ENCODE measurements at places on chromosomes 13 and 19. TPM values are rescaled to one million over a fixed set of nuclear protein-coding genes. Genes with fewer than 3 reads are reported as not detected.
A peak's percentile ranks its signal among the peaks of the same experiment; 100 is the strongest.

- H3K36me3 ChIP-seq = peaks cover 33% of the 10 kb centered on the region
- H3K4me3 ChIP-seq = no peak overlapping the region
- no peak overlapping the region for H3K27ac ChIP-seq
- H3K4me1 ChIP-seq = no peaks in the 10 kb centered on the region
- H3K27me3 ChIP-seq = no peaks in the 10 kb centered on the region
Observed at GRCh38 chr13:75847588-75847987, 211.5 kb downstream of the LMO7 start.

- H3K27me3 ChIP-seq = no peaks in the 10 kb centered on the region
- H3K4me3 ChIP-seq = no peak overlapping the region
- no peaks in the 10 kb centered on the region for H3K36me3 ChIP-seq
- no peak for DNase-seq
Observed at GRCh38 chr13:30487075-30487470, 21.3 kb upstream of the HMGB1 start.

GRCh38 chr19:8618751-8619150 is 8.2 kb upstream of the ADAMTS10 start:
- H3K27me3 ChIP-seq = peaks cover 2% of the 10 kb centered on the region
- no peaks in the 10 kb centered on the region for H3K4me1 ChIP-seq
- no peak for DNase-seq
- H3K36me3 ChIP-seq = no peaks in the 10 kb centered on the region

- H3K4me3 ChIP-seq = no peak overlapping the region
- no peaks in the 10 kb centered on the region for H3K27me3 ChIP-seq
- H3K36me3 ChIP-seq = peaks cover 61% of the 10 kb centered on the region
- peaks cover 50% of the 10 kb centered on the region for H3K4me1 ChIP-seq
- no peak for DNase-seq
Observed at GRCh38 chr19:1417681-1418495, 10.5 kb downstream of the DAZAP1 start.

DNA sequence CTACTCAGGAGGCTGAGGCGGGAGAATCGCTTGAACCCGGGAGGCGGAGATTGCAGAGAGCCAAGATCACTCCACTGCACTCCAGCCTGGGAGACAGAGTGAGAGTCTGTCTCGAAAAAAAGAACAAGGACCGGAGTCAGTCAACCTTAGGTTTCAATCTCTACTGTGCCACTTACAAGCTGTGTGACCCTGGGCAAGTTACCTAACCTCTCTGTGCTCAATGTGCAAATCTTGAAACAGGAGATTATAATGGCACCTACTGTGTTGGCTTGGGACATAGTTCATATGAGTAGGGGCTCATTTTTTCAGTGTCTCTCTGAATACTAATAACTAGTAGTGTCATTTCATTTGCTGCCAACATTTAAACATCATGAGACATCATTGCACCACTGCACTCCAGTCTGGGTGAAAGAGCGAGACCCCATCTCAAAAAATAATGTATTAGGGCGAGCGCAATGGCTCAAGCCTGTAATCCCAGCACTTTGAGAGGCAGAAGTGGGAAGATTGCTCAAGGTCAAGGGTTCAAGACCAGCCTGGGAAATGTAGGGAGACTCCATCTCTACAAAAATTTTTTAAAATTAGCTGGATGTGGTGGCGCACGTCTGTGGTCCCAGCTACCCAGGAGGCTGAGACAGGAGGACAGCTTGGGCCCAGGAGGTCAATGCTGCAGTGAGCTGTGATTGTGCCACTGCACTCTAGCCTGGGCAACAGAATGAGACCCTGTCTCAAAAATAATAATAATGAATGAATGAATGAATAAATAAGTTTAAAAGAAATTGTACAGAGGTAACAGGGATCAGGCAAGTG is 5.5 kb downstream of the C3 start:
- H3K27me3 ChIP-seq = peaks cover 18% of the 10 kb centered on the region
- H3K4me3 ChIP-seq = no peak overlapping the region

- DNase-seq = no peak
- no peak overlapping the region for H3K4me3 ChIP-seq
- no peak overlapping the region for H3K27ac ChIP-seq
- no peaks in the 10 kb centered on the region for H3K27me3 ChIP-seq
- H3K36me3 ChIP-seq = no peaks in the 10 kb centered on the region
Observed at GRCh38 chr13:38814331-38814730, 127.5 kb downstream of the FREM2 start.

GRCh38 chr13:75511051-75511625 is 26.5 kb downstream of the COMMD6 start:
- no peaks in the 10 kb centered on the region for H3K27me3 ChIP-seq
- H3K4me1 ChIP-seq = no peaks in the 10 kb centered on the region
- no peaks in the 10 kb centered on the region for H3K36me3 ChIP-seq
- DNase-seq = no peak
- H3K27ac ChIP-seq = no peak overlapping the region
- no peak overlapping the region for H3K4me3 ChIP-seq

DNA sequence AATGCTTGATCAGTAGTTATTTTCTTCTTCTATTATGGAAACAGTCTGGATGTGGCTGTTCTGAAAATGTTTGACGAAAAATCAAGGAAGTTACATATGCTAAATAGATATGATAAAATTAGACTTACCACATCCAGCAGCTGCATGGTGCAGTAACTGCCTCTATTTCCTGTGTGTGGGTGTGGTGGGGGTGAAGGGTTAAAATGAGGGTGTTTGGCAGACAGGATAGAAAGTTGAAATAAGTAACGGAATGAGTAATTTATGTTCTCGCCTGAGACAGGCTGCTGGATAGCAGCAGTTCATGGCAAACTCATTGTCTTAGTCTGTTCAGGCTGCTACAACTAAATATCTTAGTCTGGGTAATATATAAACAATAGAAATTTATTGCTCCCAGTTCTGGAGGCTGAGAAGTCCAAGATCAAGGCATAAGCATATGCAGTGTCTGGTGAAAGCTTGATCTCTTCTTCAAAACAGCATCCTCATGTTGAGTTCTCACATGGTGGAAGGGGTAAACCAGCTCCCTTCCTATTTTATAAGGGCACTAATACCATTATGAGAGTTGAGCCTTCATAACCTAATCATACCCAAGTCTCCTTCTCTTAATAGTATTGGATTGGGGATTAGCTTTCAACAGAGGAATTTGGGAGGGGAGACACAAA is 1248.9 kb downstream of the SLITRK5 start:
- no peak overlapping the region for H3K4me3 ChIP-seq
- no peak for DNase-seq
- no peaks in the 10 kb centered on the region for H3K4me1 ChIP-seq
- H3K27me3 ChIP-seq = no peaks in the 10 kb centered on the region
- H3K36me3 ChIP-seq = no peaks in the 10 kb centered on the region
- no peak overlapping the region for H3K27ac ChIP-seq

- no peaks in the 10 kb centered on the region for H3K36me3 ChIP-seq
- no peak for DNase-seq
- H3K27ac ChIP-seq = no peak overlapping the region
- no peaks in the 10 kb centered on the region for H3K4me1 ChIP-seq
Observed at GRCh38 chr13:50543782-50544181, 299.7 kb downstream of the DLEU7 start.

- peaks cover 7% of the 10 kb centered on the region for H3K36me3 ChIP-seq
- H3K27me3 ChIP-seq = no peaks in the 10 kb centered on the region
- H3K27ac ChIP-seq = no peak overlapping the region
Observed at GRCh38 chr19:29564574-29565005, 38.8 kb downstream of the VSTM2B start.

- H3K36me3 ChIP-seq = no peaks in the 10 kb centered on the region
- no peak for DNase-seq
- no peak overlapping the region for H3K4me3 ChIP-seq
- no peaks in the 10 kb centered on the region for H3K4me1 ChIP-seq
- H3K27ac ChIP-seq = no peak overlapping the region
Observed at GRCh38 chr13:25080773-25081172, 15.2 kb upstream of the PABPC3 start.

DNA sequence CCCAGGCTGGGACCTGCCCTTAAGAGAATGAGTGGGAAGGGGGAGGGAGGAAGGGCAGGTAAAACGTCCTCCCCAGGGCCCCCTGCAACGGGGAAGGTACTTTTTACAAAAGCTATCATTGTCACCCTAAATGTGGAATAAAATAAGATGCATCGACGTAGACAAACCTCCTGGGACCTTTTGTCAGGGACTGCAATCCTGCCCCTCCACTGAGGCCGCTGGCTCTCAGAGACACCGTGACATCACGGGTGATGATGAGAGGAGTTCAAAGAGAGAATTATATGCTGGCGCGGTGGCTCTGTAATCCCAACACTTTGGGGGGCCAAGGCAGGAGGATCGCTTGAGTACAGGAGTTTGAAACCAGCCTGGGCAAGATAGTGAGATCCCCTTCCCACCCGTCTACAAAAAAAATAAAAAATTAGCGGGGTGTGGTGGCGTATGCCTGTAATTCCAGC is 1.8 kb upstream of the MYBPC2 start:
- H3K4me3 ChIP-seq = peak overlapping the region; percentile 57
- peaks cover 56% of the 10 kb centered on the region for H3K27me3 ChIP-seq
- no peak overlapping the region for H3K27ac ChIP-seq
- H3K4me1 ChIP-seq = peaks cover 14% of the 10 kb centered on the region

DNA sequence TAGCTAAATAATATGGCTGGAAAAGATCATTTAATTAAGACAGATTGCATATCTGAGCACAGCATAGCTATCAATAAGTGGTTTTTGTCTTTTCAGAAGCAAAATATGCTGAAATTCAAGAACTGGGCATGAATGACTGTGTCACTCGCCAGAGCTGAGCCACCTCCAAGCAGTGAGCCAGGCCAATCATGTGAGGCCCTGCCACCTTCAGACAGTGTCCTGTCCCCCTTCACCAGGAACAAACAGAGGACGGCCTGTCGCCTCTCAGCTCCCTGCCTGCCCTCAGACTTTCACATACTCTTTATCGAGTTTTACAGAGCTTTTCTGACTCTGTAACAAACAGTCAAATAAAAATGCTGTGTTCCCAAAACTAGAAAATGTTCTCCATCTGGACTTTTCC is 171.0 kb upstream of the TSC22D1 start:
- H3K27me3 ChIP-seq = no peaks in the 10 kb centered on the region
- no peak overlapping the region for H3K4me3 ChIP-seq
- H3K4me1 ChIP-seq = peaks cover 18% of the 10 kb centered on the region
- no peak overlapping the region for H3K27ac ChIP-seq

DNA sequence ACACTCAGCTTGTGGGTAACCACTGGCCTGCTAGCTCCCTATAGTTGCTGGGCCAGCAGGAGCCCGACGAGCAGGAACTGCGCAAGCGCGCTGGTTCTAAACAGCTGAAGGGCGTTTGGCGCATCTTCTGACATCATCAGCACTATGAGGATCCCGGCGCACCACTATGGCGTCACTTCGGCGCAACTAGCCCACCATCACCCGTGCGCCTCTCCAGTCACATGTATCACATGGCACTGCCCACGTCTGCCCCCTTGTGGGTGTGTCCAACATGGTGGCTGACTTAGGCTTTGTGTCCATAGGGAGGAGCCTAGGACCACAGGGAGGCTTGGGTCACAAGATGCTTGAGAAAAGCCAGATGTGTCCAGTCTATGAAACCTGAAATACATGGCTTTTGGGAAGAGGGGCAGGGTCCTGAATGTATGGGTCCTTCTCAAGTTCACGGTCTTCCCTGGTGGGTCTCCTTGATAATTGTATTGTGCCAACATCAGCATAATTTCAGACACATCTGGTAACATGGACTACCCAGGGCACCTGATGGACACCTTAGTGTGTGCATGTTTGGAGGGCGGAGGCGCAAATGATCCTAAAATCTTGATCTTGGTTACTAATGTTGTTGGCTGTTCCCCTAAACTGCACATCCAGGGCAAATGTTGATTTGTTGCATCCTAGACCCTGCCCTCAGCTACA is 18.0 kb downstream of the KLK4 start:
- H3K36me3 ChIP-seq = no peaks in the 10 kb centered on the region
- no peak overlapping the region for H3K4me3 ChIP-seq
- no peak for DNase-seq
- no peak overlapping the region for H3K27ac ChIP-seq

DNA sequence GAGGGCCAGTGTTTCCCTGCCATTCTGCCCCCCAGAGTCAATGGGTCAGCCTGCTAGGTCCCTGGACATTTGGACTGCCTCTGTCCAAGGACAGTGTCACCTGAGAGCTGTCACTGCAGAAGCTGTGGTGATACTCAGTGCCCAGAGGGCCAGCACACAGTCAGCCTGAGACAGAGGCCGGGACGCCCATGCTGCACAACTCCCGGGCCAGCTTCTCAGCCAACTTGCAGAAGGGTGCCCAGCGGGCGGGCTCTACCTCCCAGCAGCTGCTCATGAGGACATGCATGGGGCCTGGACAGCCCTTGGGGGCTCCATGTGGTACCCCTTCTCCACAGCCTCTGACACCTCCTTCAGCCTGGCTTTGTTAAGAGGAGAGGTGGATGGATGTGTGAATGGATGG is 3.8 kb upstream of the RAX2 start:
- no peaks in the 10 kb centered on the region for H3K36me3 ChIP-seq
- H3K4me1 ChIP-seq = no peaks in the 10 kb centered on the region
- no peak for DNase-seq
- no peak overlapping the region for H3K4me3 ChIP-seq
- no peaks in the 10 kb centered on the region for H3K27me3 ChIP-seq

DNA sequence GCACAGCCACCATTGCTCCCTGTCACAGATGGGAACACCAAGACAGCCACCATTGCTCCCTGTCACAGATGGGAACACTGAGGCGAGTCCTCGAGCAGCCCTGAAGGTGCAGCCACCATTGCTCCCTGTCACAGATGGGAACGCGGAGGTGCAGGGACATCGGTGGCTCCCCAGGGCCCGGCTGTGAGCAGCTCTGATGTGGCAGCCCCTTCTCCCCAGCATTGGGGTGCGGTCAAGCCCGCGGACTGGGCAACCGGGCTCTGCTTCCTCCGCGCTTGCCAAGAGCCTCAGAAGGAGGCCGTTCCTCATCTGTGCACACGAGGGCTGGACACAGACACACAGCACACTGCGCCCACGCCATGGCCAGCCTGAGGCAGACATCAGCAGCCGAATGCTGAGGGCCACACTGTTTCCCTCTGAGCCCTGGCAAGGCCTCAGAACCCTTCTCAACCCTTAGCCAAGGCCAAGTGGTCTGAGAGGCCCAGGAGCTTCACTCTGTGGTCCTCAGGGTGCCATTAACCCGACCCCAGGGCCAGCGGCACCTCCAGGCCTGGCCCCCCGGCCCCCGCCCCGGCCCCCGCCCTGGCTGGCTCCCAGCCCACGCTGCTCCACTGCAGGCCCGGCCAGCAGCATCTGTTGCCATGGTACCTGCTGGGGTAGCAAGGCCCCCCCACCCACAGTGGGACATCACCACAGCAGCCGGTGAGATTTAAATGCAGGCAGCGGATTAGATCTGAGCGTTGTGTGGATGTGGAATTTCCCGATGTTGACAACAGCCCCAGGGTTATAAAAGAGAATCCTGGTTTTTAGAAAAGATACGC is 18.4 kb downstream of the C2CD4C start:
- no peaks in the 10 kb centered on the region for H3K4me1 ChIP-seq
- H3K4me3 ChIP-seq = no peak overlapping the region
- H3K27ac ChIP-seq = no peak overlapping the region

Gene CCDC70
- 0.15 TPM for polyA plus RNA-seq

Gene RAB3A
- 5.3 TPM for polyA plus RNA-seq

Gene MCEMP1
- polyA plus RNA-seq = 0.06 TPM

Gene ZNF440
- polyA plus RNA-seq = 22.9 TPM

Gene BRCA2
- 3.4 TPM for polyA plus RNA-seq

Gene ZNF540
- polyA plus RNA-seq = 5.2 TPM

Gene URAD
- 47.1 TPM for polyA plus RNA-seq

Gene UQCR11
- 124 TPM for polyA plus RNA-seq

Gene CABP5
- polyA plus RNA-seq = not detected
